ENCODE measurements at places on chromosomes 5 and 9. TPM values are rescaled to one million over a fixed set of nuclear protein-coding genes. Genes with fewer than 3 reads are reported as not detected.

GRCh38 chr9:98185021-98185567 is 7.3 kb downstream of the CORO2A start:
- H3K36me3 ChIP-seq, result no peaks in the 10 kb centered on the region
- H3K4me3 ChIP-seq, result no peak overlapping the region
- no peaks in the 10 kb centered on the region for H3K4me1 ChIP-seq
- no peak overlapping the region for H3K27ac ChIP-seq
- no peaks in the 10 kb centered on the region for H3K27me3 ChIP-seq
- no peak for DNase-seq

DNA sequence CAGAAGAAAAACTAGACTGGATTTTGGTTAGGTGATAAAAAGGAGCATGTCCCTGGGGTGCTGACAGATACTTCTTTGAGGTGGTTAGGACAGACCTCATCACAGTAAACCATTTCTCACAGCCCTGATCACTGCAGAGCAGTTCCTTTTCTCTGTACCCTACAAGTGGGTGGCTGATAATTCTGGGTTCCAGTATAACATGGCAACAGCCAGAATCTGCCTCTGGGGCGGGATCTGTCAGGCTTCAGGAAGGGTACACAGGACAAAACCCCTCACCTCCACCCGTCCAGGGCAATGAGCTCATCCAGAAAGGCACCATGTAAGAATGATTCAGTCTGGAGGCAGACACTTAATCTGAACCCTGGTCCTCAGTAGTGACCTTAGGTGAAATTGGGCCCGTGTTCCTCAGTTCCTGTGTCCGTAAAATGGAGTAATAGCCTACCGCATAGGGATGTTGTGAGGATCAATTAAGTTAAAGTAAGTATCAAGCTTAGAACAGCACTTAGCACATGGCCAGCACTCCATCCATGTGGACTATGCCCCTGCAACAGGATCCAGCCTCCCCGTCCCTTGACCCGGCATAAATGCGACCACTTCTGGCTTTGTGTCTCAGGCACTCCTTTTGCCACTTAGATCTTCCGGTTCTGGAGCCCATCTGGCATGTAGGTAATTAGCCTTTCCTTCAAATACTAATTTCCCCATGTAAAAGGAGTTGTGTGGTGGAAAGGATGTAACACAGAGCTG is 129.2 kb downstream of the LHFPL2 start:
- H3K27me3 ChIP-seq, result no peaks in the 10 kb centered on the region
- no peak overlapping the region for H3K4me3 ChIP-seq
- DNase-seq, result no peak
- H3K27ac ChIP-seq, result no peak overlapping the region
- H3K4me1 ChIP-seq, result peaks cover 9% of the 10 kb centered on the region
- no peaks in the 10 kb centered on the region for H3K36me3 ChIP-seq

DNA sequence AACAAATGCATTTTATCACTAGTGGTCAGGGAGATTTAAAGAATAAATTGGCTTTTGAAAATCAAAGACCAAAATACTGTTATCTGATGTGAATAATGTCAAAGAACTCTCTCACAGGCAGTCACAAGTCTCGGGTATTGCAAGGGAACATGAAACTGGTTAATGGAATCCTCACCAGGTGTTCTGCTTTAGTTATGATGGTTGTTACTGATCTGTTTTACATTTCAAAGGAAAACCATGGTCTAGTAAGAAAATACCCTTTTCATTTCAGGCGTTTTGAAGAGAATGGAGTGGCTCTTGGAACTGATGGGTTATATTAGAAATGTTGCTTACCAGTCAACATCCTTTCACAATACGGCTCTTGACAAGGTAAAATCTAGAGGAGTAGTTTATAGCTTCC is 43.4 kb downstream of the HACD4 start:
- peaks cover 23% of the 10 kb centered on the region for H3K36me3 ChIP-seq
- DNase-seq, result no peak
- no peaks in the 10 kb centered on the region for H3K4me1 ChIP-seq
- H3K4me3 ChIP-seq, result no peak overlapping the region

DNA sequence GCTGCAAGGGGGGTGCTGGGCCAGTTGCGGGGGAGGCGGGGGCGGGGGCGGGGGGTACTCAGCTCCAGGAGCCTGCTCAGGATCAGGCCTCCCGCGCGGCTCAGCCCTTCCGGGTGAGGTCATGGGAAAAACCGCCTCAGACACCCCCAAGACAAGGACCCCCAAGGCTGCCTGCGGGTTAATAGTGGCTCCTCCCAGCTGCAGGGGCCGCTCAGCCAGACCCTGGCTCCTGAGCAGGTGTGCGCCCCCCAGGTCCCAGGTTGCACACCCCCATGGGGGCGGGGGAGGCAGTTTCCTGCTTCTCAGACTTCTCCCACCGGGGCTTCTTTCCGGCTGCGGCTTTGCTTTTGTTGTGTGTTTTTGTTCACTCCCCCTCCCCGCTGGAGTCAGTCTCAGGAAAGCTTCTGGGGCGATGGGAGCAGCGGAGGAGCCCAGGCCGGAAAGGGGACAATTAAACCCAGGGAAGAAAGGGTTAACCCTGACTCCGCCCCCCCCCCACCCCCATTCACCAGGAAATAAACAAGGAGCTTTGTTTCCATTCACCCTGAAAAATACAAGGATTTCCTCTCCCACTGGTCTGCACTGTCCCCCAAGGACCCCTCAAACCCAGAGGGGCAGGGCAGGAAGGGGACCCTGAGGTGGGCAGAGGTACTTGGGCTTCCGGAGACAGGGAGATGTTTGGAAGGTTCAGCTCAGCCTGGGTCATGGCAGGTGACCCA is 42.3 kb upstream of the NOTCH1 start:
- no peak overlapping the region for H3K27ac ChIP-seq
- H3K4me3 ChIP-seq, result peak overlapping the region; percentile 4
- no peaks in the 10 kb centered on the region for H3K36me3 ChIP-seq
- H3K4me1 ChIP-seq, result no peaks in the 10 kb centered on the region
- H3K27me3 ChIP-seq, result peaks cover 7% of the 10 kb centered on the region

The C9orf40 gene
- 3.1 TPM for total RNA-seq

The RNF208 gene
- total RNA-seq, result 1.8 TPM

The SVEP1 gene
- 4.6 TPM for total RNA-seq
